Thymus (tissue), 14 donors: ENCODE measurements at places on chromosomes 13 and 19.

DNA sequence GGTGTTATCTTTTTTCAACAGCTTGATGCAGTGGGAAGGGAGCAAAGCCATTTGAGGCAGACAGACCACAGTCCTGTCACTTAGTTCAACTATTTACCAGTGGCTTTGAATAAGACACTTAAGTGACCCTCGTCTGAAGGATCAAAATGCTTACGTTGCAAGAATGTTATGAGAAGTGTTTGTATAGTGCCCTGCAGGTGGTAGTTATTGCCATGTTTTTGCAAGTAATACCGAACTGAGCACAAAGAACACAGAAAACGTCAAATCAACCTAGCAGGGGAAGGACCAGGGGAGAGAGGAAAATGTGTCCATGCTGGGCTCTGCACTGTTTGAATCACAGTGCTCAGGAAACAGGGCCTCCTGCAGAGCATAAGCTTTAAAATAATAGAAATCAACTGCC is 2.8 kb downstream of the SOHLH2 start:
- DNase-seq, result no peak

DNA sequence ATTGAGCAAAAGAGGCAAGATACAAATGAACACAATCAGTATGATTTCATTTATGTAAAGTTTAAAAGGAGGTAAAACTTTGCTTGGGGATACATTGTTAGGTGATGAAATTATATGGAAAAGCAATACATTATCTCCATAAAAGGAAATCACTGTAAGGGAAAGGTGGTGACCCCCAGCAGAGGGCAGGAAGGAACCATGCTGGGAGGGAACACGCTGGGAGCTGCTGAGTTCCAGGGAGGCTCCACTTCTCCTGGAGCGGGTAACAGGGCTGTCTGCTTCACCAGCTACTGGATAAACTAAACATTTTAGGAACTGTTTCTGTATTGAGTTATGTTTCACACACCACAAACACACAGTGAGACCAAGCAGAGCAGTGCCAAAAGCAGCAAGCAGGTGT is 91.2 kb downstream of the KATNAL1 start:
- DNase-seq, result no peak

DNA sequence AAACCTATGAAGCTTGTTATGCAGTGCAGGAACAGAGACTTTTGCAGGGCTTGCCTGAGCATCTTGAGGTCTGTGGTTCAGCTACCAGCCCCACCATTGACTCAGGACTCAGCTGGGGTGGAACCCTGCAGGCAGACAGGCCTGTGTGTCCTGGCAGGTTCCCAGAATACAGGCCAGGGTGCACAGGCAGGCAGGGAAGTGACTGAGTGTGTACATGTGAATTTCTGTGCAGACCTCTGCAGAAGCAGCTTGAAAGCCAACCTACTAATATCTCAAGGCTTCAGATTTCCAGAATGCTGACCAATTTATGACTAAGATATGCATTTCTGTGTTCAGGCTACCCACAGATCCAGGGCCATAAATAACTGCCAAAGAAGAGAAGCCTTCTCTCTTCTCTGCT is 254.4 kb downstream of the DLEU7 start:
- DNase-seq, result no peak

DNA sequence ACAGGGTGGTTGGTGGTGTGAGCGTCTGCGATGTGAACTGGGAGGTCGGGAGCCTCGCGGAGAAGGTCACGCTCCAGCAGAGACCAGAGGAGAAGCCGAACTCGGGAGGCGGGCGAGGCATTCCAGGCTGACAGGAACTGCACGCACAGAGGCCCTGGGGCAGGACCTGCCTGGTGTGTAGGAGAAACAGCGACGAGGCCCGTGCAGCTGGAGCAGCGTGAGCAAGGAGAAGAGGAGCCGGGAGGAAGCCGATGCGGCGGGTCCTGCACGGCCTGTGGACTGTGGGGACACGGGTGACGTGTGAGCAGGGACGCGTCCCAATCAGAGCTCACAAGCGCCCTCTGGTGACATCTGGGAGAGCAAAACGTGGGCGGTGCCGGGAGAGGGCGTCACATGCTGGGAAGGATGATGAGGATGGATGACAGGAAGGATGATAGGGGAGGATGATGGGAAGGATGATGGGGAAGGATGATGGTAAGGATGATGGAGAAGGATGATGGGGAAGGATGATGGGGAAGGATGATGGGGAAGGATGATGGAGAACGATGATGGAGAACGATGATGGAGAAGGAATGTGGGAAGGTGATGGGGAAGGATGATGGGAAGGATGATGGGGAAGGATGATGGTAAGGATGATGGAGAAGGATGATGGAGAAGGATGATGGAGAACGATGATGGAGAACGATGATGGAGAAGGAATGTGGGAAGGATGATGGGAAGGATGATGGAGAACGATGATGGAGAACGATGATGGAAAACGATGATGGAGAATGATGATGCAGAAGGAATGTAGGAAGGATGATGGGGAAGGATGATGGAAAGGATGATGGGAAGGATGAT is 16.1 kb upstream of the MADCAM1 start:
- DNase-seq, result no peak

- DNase-seq, result no peak
These were observed 15.5 kb downstream of the BTBD2 start for GRCh38 chr19:1999856-2000515.

DNA sequence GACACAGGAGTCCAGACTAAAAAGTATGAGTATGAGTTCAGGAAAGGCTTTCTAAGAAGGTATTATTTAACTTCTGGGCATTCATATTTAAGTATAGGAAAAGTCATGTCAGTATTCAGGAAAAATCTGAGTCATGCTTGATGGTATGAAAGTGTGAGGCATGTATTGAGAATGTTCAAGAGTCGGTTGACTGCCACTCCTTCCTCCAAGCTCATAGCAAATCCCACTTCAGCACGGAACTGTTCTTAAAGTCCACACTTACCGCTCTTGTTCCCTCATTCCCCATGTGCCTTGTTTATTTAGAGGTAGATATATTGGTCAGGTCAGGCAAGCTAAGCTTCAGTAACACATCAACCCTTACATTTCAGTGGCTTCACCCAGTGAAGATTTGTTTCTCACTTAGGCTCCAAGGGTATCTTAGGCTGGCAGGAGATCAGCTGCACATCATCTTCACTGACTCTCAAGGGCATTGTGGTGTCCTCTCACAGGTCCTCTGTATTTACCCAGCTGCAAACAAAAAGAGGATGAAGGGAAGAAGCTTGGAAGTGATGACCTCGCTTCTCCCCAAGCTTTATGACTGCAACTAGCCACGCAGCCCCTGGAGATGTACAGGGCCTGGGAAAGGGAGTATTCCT is 1189.2 kb downstream of the EFNB2 start:
- no peak for DNase-seq

DNA sequence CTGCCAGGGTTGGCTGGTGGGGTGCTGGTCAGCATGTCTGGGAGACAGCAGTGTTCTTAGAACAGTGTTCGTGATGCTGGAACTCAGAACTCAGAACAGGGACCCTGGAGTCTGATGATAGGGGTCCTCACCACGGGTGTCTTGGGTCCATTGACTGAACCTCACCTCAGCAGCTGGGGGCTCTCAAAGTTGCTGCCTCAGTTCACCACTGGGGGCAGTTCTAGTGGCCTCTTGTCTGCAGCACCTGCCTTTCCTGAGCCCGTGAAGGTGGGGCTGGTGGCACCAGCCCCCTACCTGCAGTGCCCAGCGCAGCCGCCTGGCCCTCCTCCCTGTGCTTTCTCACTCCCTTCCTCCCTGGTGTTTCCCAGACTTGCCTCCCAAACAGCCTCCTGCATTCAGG is 28.5 kb downstream of the SAFB start:
- DNase-seq, result no peak

- DNase-seq, result no peak
These were observed 2.2 kb downstream of the RINL start for GRCh38 chr19:38875656-38876395.

GRCh38 chr19:11044431-11044830 is 44.8 kb upstream of the LDLR start:
- no peak for DNase-seq

GRCh38 chr13:108166078-108166477 is 49.3 kb downstream of the LIG4 start:
- no peak for DNase-seq

- no peak for DNase-seq
These were observed 19.9 kb downstream of the POMP start for GRCh38 chr13:28678809-28679208.

DNA sequence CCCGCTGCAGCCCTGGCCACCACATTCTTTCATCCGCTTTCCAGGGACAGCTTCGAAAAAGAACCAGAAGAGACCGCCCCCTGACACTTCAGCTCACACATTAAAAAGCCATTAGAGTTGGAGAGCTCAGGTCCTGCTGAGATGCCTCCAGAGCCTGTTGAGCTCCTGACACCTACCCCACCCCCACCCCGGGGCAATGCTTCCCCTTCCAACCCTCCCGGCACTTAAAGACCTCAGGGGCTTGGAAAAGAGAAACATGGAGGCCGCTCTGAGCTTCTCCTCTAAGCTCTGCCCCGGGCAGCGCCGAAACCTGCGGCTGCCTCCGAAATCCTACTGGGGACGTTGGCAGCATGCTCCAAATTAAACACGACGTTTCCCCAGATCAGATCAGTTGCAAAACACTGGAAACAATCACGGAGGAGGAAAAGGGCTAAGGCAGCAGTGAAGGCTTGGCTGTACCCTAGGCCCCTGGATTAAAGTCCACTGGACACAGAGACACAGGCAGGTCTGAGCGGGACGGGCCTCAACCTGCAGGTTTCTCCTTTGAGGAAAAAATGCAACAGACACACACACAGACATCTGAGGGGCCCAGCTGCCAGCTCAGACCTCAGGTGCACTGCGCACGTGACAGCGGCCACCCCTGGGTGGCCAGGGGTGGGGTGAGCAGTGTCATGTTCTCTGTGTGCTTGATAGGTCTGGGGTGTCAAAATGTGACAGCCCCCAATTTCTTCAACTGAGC is 9.6 kb downstream of the SH3GL1 start:
- DNase-seq, result no peak

DNA sequence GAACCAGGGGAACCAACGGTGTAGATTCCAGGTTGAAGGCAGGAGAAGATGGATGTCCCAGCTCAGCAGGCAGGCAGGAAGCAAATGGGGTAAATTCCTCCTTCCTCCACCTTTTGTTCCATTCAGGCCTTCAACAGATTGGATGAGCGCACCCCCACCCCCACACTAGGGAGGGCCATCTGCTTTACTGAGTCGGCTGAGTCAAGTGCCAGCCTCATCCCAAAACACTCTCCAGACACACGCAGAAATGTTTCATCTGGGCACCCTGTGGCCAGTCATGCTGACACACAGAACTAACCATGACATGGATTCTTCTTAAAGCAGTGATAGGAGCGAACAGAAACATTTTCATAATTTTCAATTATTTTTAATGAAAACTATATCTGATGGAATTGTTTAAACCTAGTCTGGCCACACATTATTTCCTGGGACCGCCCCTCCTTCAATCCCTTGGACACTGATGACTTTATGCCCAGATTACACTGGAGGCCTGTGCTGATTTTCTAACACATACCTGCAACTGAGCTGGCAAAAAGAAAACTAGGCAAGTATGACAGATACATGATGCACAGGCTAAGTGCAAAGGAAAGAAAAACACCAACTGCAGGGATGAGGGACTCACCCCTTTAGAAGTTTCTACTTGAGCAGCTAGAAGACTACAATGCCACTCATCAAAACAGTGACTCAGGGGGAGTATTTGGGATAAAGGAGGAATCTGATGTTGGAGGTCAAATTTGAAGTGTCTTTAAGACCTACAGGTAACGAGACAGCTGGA is 154.2 kb downstream of the TNFRSF19 start:
- no peak for DNase-seq

DNA sequence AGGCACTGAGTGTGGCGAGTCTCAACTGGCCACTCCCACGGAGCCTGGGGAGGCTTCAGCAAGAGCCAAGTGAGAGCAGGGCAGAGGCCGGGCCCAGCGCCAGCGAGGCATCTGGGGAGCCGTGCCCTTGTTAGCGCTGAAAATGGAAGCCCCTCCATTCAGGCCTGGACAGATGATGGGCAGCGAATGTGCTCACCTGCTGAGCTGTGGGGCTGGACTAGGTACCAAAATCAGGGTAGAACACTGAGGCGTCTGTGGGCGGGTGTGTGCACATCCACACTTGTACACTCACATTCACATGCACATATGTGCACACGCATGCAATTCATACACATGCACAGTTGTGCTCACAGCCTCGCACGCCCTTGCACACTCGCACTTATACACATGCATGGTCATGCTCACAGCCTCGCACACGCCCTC is 20.7 kb downstream of the NAXD start:
- no peak for DNase-seq
